ENCODE measurements at places on chromosomes 2 and 18.

DNA sequence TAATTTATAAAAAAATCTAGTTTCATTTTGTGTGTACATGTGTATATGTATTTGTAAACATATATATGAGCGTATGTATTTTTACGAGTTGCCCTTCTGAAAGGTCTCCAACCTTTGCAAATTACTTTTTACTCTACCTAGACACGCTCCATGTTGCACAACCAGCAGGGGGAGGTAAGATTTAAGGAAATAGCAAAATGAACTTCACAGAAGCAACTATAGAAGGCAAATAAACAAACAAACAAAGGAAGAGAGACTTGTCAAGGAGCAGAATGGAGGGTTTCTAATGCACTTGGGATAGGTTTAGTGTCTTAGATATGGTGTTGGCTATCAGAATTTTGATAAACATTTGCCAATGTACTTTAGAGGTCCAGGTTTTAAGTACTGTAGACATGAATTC lies 820.5 kb upstream of the POU3F3 start:
- DNase-seq, result no peak

- no peak for DNase-seq
Observed at GRCh38 chr2:155708071-155708470, 624.5 kb downstream of the NR4A2 start.

- no peak for DNase-seq
Observed at GRCh38 chr2:40281021-40281940, 170.6 kb downstream of the SLC8A1 start.

DNA sequence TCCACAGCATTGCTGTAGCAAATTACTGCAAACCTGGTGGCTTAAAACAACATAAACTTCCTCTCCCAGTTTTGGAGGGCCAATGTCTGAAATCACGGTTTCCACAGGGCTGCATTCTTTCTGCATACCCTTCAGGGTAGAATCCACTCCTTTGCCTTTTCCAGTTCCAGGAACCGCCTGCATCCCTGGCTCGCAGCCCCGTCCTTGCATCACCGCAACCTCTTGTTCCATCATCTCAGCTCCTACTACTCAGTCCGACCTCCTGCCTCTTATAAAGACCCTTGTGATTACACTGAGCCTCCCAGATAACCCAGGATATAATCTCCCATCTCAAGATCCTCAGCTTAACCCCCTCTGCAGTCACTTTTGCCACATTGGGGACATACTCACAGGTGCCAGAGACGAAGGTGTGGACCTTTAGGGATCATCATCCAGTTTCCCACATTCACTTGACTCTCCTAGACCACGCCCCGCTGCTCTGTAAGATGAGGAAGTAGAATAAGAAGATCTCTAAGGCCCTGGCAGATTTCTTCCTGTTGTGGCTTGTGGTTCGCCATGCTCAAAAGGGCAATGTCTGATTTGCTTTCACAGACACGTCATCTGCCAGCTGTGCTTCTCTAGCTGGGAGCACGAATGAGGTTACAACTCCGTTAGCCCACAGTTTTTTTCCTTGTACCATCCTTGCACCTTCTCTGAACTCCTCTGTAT lies 103.6 kb upstream of the AGAP1 start:
- DNase-seq, result no peak

DNA sequence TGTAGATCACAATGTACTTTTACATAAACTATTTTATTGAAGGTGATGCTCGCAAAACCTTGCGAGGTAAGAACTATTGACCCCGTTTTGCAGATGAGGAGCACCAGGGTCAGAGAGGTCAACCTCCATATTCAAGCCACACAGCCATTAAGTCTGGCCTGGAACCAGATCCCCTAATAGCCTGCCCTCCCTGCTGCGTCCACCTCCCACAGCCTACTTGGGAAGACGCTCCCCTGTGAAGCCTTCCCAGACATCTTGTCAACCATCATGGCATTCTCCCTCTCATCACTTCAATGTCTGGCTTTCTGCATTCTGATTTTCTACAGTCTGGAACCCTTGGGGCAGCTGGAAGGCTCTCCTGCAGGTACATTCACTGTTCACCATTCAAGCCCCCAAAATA lies 101.0 kb downstream of the TTC32 start:
- no peak for DNase-seq

DNA sequence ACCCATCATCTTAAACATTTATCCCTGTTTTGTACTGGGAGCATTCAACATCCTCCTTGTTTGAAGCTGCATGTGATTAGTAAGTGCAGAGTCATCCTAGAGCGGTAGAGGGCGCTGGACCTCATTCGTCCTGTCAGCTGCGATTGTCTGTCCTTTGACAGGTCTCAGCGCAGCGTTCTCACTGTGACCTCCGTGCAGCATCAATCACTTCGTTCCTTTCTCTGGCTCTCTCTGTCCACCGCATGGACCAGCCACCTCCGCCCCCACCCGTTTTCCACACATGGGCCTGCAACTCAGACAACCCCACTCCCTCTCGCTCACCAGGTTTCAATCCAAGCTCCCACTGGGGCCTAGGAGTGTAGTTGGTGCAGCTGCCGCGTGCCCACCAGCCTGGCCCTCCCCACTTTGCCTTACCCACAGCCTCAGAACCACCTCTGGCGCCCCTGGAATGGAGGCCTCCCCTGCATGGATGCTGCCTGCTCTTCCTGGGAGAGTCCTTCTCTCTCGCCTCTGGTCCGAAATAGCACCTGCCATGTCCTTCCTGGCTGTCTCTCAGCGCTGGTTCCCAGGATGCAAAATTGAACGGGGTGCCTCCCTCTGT lies 90.5 kb downstream of the NDUFA10 start:
- DNase-seq, result peak; percentile 25

DNA sequence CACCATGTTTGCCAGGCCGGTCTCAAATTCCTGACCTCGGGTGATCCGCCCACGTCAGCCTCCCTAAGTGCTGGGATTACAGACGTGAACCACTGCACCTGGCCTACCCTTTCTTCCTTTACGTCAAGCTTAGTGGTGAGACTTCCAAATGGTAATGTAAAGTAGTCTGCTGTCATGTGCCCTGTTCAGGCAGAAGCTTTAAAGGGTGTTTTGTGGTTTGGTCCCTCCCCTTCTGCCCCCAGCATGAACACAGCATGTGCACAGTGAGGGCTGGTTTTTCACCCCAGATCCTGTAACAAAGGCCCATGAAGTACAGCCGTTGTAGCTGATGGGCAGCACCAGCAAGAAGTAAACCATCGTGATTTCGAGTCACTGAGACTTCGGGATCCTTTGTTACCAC lies 2.7 kb upstream of the DTYMK start:
- no peak for DNase-seq

GRCh38 chr2:191171286-191171685 lies 20.5 kb upstream of the STAT4 start:
- DNase-seq, result no peak

DNA sequence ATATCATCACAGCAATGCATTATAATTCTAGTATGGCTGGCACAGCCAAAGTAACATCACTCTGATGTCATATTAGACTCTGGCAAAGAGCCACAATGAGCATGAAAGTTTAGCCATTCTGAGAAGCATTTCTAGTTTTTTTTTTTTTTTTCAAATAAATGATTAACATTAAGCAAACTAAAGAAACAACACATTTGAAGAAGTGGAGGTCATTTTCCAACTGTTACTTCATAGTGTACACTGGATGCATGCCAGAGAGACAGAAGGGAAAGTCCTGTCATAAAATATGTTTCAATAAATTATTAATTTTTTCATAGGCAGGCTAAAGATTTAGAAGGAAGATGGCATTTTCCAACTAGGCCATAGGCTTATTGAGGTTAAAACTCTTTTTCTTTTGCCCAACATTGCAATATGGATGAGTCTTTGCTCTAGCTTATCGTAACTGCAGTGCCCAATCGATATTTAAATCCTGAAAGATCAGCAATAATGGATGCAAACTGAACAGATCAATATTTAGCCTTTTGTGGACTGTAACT lies 1630.4 kb upstream of the ACVR2A start:
- no peak for DNase-seq

DNA sequence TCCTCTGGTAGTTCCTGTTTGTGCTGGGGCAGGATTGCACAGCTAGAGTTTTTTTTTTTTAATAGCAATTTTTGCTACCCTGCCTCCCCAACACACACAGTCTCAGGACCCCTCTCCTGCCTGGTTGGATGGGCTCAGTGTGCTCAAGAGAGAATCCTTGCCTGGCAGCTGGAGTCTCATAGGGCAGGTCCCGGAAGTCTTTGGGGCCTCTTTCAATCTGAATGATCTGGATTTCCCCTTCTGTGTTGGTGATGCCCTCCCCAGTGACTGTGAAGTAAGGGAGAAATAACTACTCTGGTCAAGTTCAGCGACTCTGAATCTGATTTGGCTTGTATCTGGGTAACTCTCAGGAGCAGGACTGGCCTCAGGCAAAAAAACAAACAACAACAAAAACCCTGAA lies 220.6 kb upstream of the LRRTM1 start:
- no peak for DNase-seq

- no peak for DNase-seq
Observed at GRCh38 chr18:6484659-6485058, 69.9 kb upstream of the L3MBTL4 start.

- DNase-seq, result no peak
Observed at GRCh38 chr2:222859786-222860612, 837 bp upstream of the ACSL3 start.

DNA sequence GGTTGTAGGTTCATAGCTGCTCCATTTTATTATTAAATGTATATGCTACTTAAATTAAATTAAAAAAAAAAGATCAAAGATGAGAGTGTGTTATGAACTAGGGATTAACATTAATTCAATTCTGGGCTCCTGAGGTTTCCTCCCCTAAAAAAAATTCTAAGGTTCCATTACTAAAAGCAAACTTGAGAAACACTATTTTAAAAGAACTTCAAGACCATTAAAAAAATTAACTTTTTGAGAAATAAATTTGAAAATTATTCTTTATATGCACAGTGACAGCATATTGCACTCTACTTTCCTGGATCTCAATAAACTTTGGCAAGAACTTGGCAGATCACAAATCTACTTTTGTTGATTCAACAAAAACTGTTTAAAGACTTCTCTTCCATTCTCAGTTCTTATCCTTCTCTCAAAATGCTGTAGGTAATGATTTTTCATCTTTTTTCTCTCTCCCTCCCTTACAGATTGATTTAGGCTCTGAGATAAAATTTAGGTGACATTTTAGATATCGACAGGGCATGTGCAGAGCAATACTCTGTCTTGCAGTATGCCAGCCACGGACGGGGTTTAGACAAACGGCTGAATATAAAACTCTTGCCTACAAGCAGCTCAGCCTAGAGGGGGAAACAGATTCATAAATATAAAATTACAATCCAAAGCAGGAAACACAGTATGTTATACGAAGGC lies 592 bp upstream of the MARS2 start:
- DNase-seq, result no peak

- no peak for DNase-seq
Observed at GRCh38 chr2:164840930-164841718, 499 bp downstream of the COBLL1 start.

- no peak for DNase-seq
Observed at GRCh38 chr18:76259711-76260110, 235.3 kb downstream of the ZNF516 start.

- DNase-seq, result no peak
Observed at GRCh38 chr2:191556463-191556862, 121.5 kb upstream of the NABP1 start.

DNA sequence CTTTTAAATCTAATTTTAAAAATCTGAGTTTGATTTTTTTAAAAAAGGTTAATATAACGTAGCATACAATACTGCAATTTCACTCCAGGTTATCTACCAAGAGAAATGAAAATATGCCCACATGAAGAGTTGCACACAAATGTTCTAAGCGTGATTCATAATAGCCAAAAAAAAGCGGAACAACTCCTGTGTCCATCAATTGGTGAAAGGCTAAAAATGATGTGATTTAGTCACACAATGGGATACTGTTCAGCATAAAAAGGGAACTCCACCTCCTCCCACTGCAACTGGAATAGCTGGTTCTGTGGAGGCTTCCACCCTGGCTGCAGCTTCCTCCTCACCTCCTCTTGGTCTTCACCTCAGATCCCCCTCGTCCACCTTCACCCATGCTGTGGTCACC lies 132.8 kb downstream of the PIK3C3 start:
- no peak for DNase-seq

DNA sequence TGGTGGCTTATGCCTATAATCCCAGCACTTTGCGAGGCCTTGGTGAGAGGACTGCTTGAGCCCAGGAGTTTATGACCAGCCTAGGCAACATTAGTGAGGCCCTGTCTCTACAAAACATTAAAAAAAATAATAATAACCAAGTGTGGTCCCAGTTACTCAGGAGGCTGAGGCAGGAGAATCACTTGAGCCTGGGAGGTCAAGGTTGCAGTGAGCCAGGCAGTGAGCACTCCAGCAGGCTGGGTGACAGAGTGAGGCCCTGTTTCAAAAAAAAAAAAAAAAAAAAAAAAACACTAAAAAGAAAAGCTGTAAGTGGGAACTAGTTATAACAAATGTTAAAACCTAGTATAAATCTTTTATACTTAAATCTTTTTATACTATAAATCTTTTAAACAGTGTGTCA lies 146.2 kb upstream of the ITGA4 start:
- DNase-seq, result no peak

GRCh38 chr2:210442457-210442856 lies 34.1 kb downstream of the LANCL1 start:
- no peak for DNase-seq
